ENCODE measurements at places on chromosomes 3 and 15. TPM values are rescaled to one million over a fixed set of nuclear protein-coding genes. Genes with fewer than 3 reads are reported as not detected.

Gene CADM2
- total RNA-seq = 4.2 TPM

- no peaks in the 10 kb centered on the region for H3K27me3 ChIP-seq
- H3K27ac ChIP-seq = no peak overlapping the region
- no peak overlapping the region for H3K4me3 ChIP-seq
- H3K4me1 ChIP-seq = peaks cover 9% of the 10 kb centered on the region
Measured at GRCh38 chr15:99170476-99171065, 65.7 kb downstream of the SYNM start.

GRCh38 chr3:149366941-149367840 lies 10.3 kb downstream of the TM4SF1 start:
- peaks cover 33% of the 10 kb centered on the region for H3K27me3 ChIP-seq
- DNase-seq = no peak
- H3K27ac ChIP-seq = no peak overlapping the region
- H3K4me3 ChIP-seq = no peak overlapping the region
- H3K4me1 ChIP-seq = peaks cover 23% of the 10 kb centered on the region
- H3K36me3 ChIP-seq = no peaks in the 10 kb centered on the region

Gene RASGRP1
- total RNA-seq = 1.8 TPM

GRCh38 chr15:32803631-32804030 lies 85.8 kb downstream of the GREM1 start:
- H3K27me3 ChIP-seq = no peaks in the 10 kb centered on the region
- H3K36me3 ChIP-seq = peaks cover 4% of the 10 kb centered on the region
- no peak overlapping the region for H3K4me3 ChIP-seq
- no peak overlapping the region for H3K27ac ChIP-seq
- DNase-seq = no peak

DNA sequence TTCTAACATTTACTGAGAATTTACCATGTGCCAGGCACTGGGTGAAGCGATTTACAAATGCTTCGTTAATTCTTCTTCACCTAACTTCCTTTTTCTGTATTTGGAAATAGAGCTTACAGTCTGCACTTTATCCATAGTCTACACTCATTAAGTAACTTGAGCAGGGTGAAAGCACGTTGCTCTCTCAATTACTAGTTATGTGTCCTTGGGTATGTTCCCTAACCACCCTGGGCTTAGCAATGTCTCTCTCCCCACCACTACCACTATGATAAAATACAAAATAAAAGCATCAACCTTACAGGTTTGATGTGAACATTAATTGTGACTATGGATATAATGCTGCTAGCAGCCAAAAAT lies 172.9 kb upstream of the SLC2A2 start:
- peaks cover 7% of the 10 kb centered on the region for H3K36me3 ChIP-seq
- H3K27me3 ChIP-seq = no peaks in the 10 kb centered on the region
- H3K4me1 ChIP-seq = peaks cover 12% of the 10 kb centered on the region

DNA sequence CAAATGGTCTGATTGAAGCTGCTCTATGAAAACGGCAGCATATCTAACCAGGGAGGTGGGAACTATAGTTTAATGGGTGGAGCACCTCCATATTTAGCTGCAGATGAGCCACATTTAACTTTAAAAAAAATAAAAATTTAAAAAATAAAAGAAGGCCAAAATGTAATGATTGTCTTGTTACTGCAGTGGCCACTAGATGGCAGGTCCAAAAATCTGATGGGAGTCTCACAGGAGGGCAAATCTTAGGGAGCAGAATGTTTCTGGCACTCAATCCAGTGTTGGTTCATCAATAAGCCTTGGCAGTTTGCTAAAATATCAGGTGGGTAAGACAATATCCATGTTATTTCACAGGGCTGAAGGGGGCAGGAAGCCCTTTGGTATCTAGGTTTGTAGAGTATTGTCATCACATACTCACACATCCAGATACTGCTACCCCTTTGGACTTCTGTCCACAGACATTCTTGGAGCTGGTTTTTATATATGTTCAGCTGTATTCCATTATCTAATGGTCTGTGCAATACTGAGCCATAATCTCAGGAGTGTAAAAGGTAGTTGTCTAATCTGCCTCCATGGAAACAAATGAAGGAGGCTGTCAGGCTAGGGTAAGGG lies 233.3 kb downstream of the TIGIT start:
- no peak overlapping the region for H3K27ac ChIP-seq
- H3K27me3 ChIP-seq = no peaks in the 10 kb centered on the region
- H3K4me1 ChIP-seq = no peaks in the 10 kb centered on the region
- H3K36me3 ChIP-seq = peaks cover 2% of the 10 kb centered on the region
- no peak for DNase-seq

- no peaks in the 10 kb centered on the region for H3K36me3 ChIP-seq
- H3K4me3 ChIP-seq = no peak overlapping the region
- no peak for DNase-seq
Measured at GRCh38 chr3:188729422-188729821, 442.3 kb upstream of the TPRG1 start.

DNA sequence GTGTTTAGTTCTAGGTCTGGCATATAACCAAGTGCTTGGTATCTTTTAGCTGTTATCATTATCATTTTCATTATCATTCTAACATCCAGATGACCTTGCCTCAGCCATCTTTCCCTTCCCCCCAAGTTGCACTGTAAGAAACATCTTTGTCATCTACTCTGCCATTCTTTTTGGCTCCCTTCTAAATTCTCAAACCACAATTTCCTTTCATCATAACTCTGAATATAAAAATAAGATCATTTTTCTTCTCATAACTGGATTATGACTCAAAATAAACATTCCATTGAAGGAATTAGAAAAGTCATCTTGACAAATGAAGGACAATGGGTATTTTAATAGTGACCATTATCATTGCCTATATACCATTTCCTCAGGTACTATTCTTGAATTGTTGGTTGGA lies 786.2 kb downstream of the AGBL1 start:
- no peak for DNase-seq
- no peaks in the 10 kb centered on the region for H3K27me3 ChIP-seq
- no peak overlapping the region for H3K4me3 ChIP-seq
- no peaks in the 10 kb centered on the region for H3K4me1 ChIP-seq
- H3K27ac ChIP-seq = no peak overlapping the region
